Tongue (tissue), 3 donors: ENCODE measurements at places on chromosomes 13 and 19. TPM values are rescaled to one million over a fixed set of nuclear protein-coding genes. Genes with fewer than 3 reads are reported as not detected.

The FUT2 gene
- total RNA-seq, result 3.0 TPM

The OLFM4 gene
- 1.9 TPM for total RNA-seq

DNA sequence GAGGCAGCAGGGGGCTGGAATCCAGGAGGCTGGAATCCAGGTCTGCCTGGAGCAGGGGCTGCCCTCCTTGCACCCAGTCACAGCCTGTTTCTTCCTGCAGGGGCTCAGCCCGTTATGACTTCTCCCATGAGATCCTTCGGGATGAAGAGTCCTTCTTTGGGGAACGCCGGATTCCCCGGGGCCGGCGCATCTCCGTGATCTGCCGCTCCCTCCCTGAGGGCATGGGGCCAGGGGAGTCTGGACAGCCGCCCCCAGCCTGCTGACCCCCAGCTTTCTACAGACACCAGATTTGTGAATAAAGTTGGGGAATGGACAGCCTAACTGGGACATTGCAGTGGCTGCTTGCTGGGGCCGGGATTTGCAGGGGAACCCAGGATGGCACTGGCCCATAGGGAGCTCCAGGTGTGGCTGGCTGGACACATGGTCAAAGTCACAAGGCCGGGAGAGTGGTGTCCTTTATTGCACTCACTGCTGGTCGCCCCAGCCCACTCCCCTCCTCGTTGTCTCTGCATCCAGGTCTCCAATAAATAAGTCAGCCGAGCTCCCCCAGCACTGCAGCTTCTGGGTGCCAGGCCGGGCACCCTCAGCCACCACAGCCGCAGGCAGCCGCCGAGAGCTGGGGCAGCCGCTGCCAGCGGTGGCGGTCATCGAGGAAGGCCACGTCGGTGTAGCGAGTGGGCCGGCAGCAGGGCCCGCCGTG, 872 bp downstream of the PSPN start:
- DNase-seq, result no peak

- DNase-seq, result no peak
These were observed 58.3 kb downstream of the CACNA1A start for GRCh38 chr19:13447978-13448377.

DNA sequence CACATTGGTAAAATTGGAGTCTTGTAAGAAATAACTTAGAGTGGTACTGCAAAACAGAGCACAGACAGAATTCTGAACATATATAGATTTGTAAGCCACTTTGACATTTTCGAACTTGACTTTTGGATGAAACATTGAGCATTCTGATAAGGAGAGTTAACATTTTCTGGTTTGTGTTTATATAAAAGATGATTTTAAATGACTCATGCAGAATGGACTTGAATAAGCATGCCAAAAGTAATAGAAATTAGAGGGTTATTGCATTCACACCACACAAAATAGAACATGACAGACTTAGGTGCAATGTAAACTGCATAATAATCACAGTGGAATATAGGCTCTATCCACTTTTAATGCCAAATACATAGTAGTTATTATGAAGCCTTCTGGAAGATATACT, 507.0 kb downstream of the DACH1 start:
- DNase-seq, result no peak
